ENCODE measurements at places on chromosomes 3 and 15.

GRCh38 chr3:54547051-54547450 is 380.8 kb downstream of the LRTM1 start:
- DNase-seq: no peak

GRCh38 chr3:127712881-127713771 is 40.4 kb downstream of the ABTB1 start:
- DNase-seq: no peak

DNA sequence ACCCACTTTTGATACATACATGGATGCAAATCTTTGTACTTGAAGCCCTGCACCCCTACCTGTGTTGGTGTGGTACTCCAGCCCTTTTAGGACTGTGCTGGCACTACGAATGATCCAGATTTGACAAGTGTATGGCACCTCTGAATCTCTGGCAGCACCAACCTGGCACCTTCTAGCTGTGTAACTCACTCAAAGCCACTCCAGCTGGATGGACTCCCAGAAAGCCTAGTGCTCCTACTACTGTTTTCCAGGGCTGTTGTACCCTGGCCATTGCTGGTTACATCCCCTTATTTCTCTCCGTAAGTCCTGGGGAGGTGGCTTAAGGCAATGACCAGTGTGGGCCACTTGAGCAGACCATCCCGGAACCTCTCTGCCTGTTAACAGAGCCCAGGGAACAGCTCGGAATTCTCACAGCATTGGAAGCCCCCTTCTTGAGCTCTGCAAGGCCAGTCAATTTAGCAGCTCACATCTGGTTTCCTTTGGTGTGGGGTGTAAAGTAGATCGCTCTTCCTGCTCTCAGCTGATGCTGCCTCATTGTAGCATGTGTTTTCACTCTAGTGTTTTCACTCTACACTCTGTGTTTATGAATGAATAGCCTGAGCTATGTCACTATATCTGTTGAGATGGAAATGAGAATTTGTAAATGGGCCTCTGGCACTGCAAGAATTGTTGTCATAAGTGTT is 12.2 kb downstream of the CALML4 start:
- DNase-seq: no peak

- no peak for DNase-seq
Observed at GRCh38 chr3:191321019-191321767, 8.0 kb upstream of the CCDC50 start.

DNA sequence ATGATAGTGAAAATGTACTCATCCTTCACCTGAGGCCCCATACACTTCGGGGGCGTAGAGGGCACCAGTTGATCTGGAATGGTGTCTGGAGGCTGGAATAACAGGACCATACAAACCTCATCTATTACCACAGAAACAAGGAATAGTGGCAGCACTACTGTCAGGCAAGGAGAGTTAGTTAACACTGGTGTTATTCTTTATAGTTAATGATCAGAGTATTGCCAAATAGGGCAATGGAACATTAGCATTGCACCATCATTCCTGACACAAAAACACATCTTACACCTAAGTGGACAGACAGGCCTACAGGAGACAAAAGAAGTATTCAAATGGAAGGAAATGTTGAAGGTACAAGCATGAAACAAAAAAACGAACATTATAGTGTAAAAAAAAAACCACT is 137.0 kb upstream of the UBP1 start:
- DNase-seq: no peak

- no peak for DNase-seq
Observed at GRCh38 chr15:64209680-64210334, 47.0 kb upstream of the PPIB start.

GRCh38 chr3:13333236-13333897 is 86.8 kb downstream of the NUP210 start:
- DNase-seq: no peak

Data from COLO829 (cell line).